ENCODE measurements at places on chromosomes 6 and 20. TPM values are rescaled to one million over a fixed set of nuclear protein-coding genes. Genes with fewer than 3 reads are reported as not detected.
A peak's percentile ranks its signal among the peaks of the same experiment; 100 is the strongest.

GRCh38 chr6:114342826-114343781 lies at the start of gene HS3ST5:
HS3ST5 (minus strand) TSS chr6:114343023; CDS start chr6:114062845, 280,178 bp downstream.
- peak within 1 kb of the TSS; percentile 38 for H3K4me3 ChIP-seq
- peaks cover 7% of the 10 kb centered on the region for H3K27me3 ChIP-seq
- H3K4me1 ChIP-seq = peaks cover 27% of the 10 kb centered on the region
- H3K27ac ChIP-seq = no peak within 1 kb of the TSS
- H3K36me3 ChIP-seq = no peaks in the 10 kb centered on the region

TLDC2 gene
- 3.9 TPM for total RNA-seq

DNA sequence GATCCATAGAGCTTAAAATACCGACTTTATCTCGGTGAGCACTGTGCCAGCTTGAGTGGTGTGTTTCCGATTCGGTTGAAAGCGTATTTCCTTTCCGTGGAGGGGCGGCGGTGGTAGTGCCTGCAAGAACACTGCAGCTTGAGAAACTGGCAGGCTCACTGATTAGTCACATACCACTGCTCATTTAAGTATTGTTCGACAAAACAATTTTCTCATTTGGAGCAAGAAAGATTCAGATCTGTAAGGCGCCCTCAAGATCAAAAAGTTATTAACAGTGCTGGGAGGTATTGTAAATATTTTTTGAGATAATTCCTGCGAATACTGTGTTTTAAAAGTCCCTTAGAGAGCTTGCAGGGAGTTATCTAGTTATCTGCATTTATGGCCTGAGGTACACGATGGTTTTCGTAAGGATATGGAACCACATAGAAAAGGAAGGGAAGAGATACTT lies 1.3 kb downstream of the MAPK14 start:
- H3K4me3 ChIP-seq = peak overlapping the region; percentile 95
- H3K27ac ChIP-seq = peak overlapping the region; percentile 97
- H3K36me3 ChIP-seq = no peaks in the 10 kb centered on the region
- DNase-seq = no peak
- H3K27me3 ChIP-seq = no peaks in the 10 kb centered on the region
- H3K4me1 ChIP-seq = peaks cover 50% of the 10 kb centered on the region

- no peaks in the 10 kb centered on the region for H3K4me1 ChIP-seq
- DNase-seq = no peak
- peak overlapping the region; percentile 89 for H3K27ac ChIP-seq
- H3K4me3 ChIP-seq = peak overlapping the region; percentile 76
- no peaks in the 10 kb centered on the region for H3K27me3 ChIP-seq
Observed at GRCh38 chr6:17393892-17394631, 667 bp downstream of the CAP2 start.

PAK5 gene
- total RNA-seq = 0.25 TPM

GRCh38 chr20:53180928-53181362 lies 208.8 kb downstream of the TSHZ2 start:
- no peak overlapping the region for H3K4me3 ChIP-seq
- H3K4me1 ChIP-seq = no peaks in the 10 kb centered on the region
- no peak overlapping the region for H3K27ac ChIP-seq
- no peaks in the 10 kb centered on the region for H3K27me3 ChIP-seq

WFDC12 gene
- total RNA-seq = 4.4 TPM

DNA sequence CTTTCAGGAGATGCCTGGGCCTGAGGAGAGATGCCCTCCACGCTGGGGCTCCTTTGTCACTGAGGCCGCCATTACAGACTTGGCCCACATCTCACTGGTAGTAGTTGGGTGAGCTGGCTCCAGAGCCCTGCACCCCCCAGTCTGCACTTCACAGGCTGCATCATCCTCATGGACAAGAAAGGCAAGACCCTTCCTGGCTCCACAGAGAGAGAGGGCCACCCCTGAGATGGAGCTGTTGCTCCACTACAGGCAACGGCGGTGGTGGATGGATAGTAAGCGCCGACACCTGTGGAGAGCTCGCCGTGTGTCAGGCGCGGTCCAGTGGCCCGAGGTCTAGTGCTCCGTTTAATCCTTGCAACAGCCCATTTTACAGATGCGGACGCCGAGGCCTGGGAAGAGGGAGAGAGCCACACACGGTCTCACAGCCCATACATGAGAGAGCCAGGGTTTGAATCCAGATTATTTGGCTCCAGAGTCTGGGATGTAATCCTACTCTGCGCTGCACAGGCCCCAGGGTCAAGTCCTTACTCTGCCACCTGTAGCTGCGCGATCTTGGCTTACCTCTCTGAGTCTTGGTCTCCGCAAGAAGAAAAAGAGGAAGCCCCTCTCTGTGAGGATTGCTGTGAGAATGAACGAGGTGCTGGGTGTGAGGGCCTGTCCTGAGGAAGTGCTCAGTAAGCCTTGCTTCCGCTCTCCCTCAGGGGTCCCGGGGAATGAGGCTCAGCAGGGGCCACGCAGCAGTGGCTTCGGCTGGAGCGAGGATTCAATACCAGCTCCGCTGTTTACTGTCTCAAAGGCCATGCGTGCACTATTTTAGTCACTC lies 34.5 kb downstream of the SPDEF start:
- H3K4me1 ChIP-seq = peaks cover 10% of the 10 kb centered on the region
- DNase-seq = no peak
- no peaks in the 10 kb centered on the region for H3K36me3 ChIP-seq
- H3K4me3 ChIP-seq = no peak overlapping the region
- H3K27me3 ChIP-seq = no peaks in the 10 kb centered on the region

GRCh38 chr20:36197271-36197670 lies 39.0 kb upstream of the AAR2 start:
- H3K4me3 ChIP-seq = no peak overlapping the region
- DNase-seq = no peak
- H3K27me3 ChIP-seq = no peaks in the 10 kb centered on the region
- no peak overlapping the region for H3K27ac ChIP-seq

DNA sequence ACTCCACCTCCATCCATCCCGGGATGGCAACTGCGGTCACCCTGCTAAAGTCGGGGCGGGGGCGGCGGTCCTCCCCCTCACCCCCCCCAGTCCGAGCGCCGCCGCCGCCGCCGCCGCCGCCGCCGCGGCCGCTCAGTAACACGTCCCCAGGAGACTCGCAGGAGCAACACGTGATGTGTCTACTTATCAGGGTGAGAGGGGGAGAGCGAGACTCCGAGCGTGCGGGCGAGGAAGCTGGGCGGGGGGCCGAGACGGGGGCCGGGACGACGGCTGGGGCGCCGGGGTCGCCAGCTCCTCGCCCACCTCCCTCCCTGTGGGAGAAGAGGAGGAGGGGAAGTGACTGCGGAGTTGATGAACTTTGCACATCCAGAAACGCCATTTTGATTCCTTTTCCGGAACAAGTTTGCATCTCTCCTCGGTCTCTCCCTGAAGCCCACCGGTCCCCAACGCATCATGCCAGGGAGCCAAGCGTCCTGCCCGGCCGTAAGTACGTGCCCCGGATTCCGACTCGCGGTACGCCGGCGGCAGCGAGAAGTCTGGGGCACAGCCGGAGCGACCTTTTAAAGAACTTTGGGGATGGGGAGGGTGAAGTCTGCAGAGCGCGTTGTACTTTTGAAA lies at the start of gene RREB1:
RREB1 (plus strand) TSS at position 384 of the 618 bp plus-strand sequence. CDS start 73,951 bp downstream, outside the sequence.
- no peaks in the 10 kb centered on the region for H3K36me3 ChIP-seq
- DNase-seq = no peak
- H3K4me3 ChIP-seq = peak within 1 kb of the TSS; percentile 93
- H3K27ac ChIP-seq = peak within 1 kb of the TSS; percentile 95

- H3K36me3 ChIP-seq = peaks cover 35% of the 10 kb centered on the region
- no peak overlapping the region for H3K27ac ChIP-seq
Observed at GRCh38 chr20:5569021-5569420, 181.2 kb upstream of the SHLD1 start.

CST7 gene
- 3.7 TPM for total RNA-seq

CYP39A1 gene
- 5.4 TPM for total RNA-seq

DNA sequence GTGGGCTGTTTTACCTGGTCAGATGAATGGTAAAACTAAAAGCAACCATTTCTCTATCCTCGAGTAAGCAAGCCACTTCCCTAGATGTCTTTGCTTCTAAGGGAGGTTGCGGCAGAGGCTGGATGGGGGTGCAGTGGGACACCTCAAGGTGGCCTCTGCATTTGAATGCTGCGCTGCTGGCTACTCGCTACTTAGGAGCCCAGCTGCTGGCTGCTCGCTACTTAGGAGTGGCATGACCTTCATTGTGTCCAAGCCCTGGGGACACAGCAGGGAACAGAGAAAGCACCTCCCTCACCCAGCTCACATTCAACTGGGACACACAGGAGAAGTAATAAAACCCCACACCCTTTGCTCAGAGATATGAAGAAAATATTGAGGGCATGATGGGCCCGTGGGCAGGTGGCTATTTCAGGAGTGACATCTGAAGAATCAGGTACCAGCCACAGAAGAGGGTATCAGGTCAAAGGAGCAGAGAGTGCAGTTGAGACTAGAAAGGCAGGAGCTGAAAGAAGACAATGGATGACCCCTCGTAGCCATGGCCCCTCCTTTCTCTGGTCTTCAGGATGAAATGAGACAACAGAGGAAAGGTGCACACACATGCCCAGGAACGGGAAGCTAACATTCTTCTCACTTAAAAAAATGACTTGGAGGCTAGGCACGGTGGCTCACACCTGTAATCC lies 149.4 kb downstream of the ZMYND8 start:
- H3K36me3 ChIP-seq = no peaks in the 10 kb centered on the region
- no peak for DNase-seq
- no peaks in the 10 kb centered on the region for H3K4me1 ChIP-seq
- no peak overlapping the region for H3K27ac ChIP-seq
- no peaks in the 10 kb centered on the region for H3K27me3 ChIP-seq

- peak within 1 kb of the TSS; percentile 67 for H3K4me3 ChIP-seq
- H3K36me3 ChIP-seq = no peaks in the 10 kb centered on the region
- H3K4me1 ChIP-seq = peaks cover 51% of the 10 kb centered on the region
Observed at GRCh38 chr6:37819177-37819801, at the start of gene ZFAND3. ZFAND3 (plus strand) TSS chr6:37819727; CDS start chr6:37819946, 219 bp downstream.

DNA sequence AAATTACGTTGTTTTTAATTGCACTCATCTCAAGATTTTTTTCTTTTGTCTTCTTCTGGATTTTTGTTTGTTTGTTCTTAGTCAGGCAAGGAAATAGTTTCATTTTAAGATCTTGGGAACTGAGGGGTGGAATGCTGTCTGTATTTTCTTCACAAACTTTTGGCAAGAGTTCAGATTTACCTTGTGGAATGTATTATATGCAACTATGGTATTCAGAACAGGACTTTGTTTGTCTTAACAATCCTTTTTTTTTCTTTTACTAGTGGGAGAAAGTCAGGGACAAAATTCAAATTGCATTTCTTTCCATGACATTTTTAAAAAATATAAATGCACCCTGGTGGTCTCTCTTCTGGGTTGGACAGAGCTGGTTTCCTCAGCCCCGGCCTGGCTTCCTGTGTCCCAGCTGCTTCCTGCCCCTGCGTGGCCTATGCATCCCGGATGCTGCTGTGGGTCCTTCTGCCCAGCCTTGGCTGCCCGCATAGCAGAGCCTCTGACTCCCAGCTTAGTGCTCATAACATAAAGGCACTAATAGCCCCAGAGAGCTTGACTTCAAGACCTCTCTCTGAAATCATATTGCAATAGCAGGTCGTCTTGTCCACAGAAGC lies 520.7 kb downstream of the QKI start:
- no peaks in the 10 kb centered on the region for H3K27me3 ChIP-seq
- no peaks in the 10 kb centered on the region for H3K36me3 ChIP-seq
- H3K27ac ChIP-seq = no peak overlapping the region

FBXO5 gene
- total RNA-seq = 4.2 TPM

DNA sequence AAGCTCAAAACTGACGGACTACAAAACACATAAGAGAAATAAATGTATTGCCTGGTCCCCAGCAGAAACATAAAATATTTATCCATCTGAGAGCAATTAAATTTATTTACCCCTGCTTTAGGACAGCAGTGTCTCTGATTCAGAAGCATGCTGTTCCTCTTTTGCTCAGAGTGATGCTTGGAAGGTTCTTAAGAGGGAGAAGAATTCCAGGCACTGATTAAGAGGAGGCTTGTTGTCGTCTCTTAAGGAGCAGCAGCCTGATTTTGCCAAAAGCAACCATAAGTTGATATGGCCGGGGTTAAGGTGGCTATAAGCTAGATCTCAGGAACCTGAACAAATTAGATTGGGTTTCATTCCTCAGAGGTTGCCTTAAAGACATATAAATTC lies 25.8 kb downstream of the CAP2 start:
- no peak for DNase-seq
- no peaks in the 10 kb centered on the region for H3K36me3 ChIP-seq
- H3K4me3 ChIP-seq = no peak overlapping the region

SCRT2 gene
- not detected for total RNA-seq

DLL1 gene
- 43.5 TPM for total RNA-seq

GRCh38 chr20:36107881-36108280 lies 46.7 kb upstream of the EPB41L1 start:
- H3K4me1 ChIP-seq = peaks cover 17% of the 10 kb centered on the region
- no peaks in the 10 kb centered on the region for H3K36me3 ChIP-seq
- no peak overlapping the region for H3K27ac ChIP-seq
- no peak overlapping the region for H3K4me3 ChIP-seq
- DNase-seq = no peak

DNA sequence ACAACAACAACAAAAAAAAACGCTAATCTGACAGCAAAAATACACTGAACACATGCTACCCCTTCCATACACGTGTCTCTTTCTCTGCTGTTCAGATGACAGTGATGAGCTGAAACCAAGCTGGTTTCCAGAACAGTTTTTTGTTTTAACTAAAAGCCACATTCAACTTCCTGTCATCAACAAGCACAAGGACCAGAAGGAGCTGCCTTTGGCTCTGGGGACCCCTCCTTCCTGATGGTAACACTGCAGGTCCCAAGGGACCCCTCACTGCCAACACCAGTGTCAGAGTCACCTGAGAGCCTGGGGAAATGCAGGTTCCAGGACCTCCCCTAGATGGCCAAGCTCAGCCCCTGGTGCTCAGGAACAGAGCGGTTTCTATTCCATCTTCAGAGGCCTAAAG lies 6.0 kb downstream of the CST7 start:
- H3K36me3 ChIP-seq = no peaks in the 10 kb centered on the region
- H3K4me1 ChIP-seq = no peaks in the 10 kb centered on the region
- no peak overlapping the region for H3K4me3 ChIP-seq
- no peaks in the 10 kb centered on the region for H3K27me3 ChIP-seq

GRCh38 chr6:5135788-5136376 lies 50.7 kb downstream of the PPP1R3G start:
- H3K4me1 ChIP-seq = no peaks in the 10 kb centered on the region
- no peaks in the 10 kb centered on the region for H3K27me3 ChIP-seq
- no peak for DNase-seq
- H3K27ac ChIP-seq = no peak overlapping the region
- H3K36me3 ChIP-seq = no peaks in the 10 kb centered on the region
- no peak overlapping the region for H3K4me3 ChIP-seq

DNA sequence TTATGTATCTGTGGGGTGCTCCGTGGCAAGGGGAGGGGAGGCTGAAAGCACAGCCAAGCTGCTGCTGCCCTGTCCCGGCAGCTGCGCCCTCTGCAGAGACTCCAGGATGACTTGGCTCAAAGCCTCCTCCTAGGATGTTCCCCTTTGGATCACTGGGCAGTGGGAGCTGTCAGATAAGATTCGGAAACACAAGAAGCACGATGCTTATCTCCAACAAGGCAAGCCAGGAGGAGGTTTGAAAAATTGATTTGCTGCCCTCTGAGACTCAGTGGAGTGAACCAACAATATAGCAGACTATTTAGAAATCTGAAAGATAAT lies 776.4 kb downstream of the C6orf118 start:
- no peak for DNase-seq
- no peak overlapping the region for H3K27ac ChIP-seq
- H3K4me1 ChIP-seq = no peaks in the 10 kb centered on the region
- H3K27me3 ChIP-seq = no peaks in the 10 kb centered on the region

COL10A1 gene
- not detected for total RNA-seq

- no peaks in the 10 kb centered on the region for H3K36me3 ChIP-seq
- H3K27me3 ChIP-seq = no peaks in the 10 kb centered on the region
- no peak overlapping the region for H3K4me3 ChIP-seq
- DNase-seq = no peak
- peaks cover 8% of the 10 kb centered on the region for H3K4me1 ChIP-seq
Observed at GRCh38 chr6:133707456-133707855, 181.5 kb upstream of the TCF21 start.

GRCh38 chr6:139647016-139647415 lies 272.6 kb upstream of the CITED2 start:
- no peak overlapping the region for H3K4me3 ChIP-seq
- no peaks in the 10 kb centered on the region for H3K4me1 ChIP-seq
- no peaks in the 10 kb centered on the region for H3K27me3 ChIP-seq
- DNase-seq = no peak
- H3K27ac ChIP-seq = no peak overlapping the region

All from vagina (tissue), 2 donors.